ENCODE measurements at places on chromosomes 1 and 21.

DNA sequence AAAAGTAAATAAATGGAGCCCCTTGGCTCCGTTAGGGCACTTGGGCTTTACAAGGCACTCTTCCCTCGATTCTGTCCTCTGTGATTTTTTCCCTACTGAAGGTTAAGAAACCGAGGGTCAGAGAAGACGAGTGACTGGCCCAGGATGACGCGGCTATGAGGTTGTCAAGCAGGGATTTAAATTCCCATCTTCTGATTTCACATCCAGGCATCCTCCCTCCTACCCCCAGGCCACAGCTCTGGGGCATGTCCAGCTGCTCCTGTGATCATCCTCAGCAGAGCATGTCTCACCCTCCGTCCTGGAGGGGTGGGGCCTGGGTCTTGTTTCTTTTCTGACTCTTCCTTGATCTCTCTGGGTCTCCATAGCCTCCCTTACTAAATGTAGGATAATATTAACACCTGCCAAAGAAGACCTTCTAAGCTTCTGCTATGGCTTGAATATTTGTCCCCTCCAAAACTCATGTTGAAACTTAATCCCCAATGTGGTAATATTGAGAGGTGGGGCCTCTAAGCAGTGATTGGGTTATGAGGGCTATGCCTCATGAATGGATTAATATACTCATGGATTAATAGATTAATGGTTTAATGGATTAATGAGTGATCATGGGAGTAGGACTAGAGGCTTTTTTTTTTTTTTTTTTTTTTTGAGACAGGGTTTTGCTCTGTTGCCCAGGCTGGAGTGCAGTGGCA lies 4.6 kb downstream of the CRYBG2 start:
- peak; percentile 62 for DNase-seq

DNA sequence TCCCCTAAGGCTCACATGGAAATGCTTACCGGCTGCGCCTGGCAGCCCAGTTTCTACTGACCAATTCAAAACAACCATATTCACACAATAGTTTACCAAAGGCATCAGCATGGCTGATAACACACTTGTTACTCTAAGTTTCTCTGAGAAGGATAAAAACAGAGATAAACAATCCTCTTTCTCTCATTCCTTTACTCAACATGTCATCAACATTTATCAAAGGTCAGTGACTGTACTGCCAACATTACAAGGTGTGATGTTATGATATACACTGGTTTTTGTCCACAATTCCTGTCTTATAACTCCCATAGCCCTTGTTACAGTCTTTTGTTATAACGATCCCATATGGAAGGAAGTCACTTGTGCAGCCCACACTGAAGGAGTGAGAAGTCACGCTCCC lies 33.6 kb downstream of the COA6 start:
- no peak for DNase-seq

GRCh38 chr21:23398726-23399125 lies 2208.6 kb downstream of the MRPL39 start:
- DNase-seq: no peak

DNA sequence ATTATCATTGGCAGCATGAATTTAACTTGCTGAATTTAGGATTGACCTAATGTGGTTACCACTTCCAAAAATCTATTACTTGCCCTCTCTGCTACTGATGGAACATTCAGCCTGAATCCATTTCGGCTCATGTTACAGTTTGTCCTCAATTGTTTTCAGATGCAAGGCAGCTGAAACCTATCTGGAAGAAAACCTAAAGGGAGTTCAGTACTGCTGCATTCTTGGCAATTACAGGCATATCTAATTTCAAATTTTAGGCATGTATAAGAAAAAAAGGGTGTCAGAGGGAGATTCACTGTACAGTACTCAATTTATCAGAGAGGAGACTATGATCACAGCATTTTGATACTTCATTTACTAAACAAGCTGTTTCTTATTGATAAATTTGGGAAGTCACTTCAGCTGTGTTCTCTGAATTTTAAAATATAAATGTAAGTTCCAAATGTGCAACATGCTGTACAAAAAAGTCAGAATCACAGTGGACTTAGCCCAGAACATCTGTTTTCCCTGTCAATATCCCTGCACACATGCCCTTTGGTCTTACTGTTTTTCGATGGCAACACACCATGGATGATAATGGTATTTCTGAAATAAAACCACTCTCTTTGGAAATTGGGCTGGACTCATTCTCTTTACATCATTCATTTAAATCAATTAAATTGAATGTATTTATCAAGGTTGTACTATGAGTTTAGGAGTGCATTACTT lies 651.6 kb upstream of the ADGRL4 start:
- no peak for DNase-seq

DNA sequence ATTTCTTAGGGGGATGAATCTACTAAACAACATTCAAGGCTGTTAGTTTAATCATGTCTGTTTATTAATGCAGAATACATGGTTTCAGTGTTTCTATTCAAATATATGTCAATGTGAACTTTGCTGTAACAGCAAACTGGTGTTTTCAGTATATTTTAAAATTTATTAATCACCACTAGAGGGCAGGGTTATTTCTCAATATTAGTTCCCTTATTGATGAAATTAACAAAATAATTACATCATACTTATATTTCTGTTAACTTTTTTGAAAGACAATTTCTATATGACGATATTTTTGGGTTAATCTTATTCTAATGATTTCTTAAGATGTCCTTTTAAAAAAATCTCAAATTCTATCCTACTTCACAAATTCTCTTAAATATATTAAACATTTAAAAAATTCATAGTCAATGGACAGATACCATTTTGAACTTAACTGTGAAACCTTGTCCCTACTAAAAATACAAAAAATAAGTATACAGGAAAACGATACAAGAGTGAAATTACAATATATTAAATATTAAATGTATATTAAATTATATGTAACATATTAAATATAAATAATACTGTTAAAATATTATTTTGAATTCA lies 1034.1 kb upstream of the PRMT6 start:
- no peak for DNase-seq

DNA sequence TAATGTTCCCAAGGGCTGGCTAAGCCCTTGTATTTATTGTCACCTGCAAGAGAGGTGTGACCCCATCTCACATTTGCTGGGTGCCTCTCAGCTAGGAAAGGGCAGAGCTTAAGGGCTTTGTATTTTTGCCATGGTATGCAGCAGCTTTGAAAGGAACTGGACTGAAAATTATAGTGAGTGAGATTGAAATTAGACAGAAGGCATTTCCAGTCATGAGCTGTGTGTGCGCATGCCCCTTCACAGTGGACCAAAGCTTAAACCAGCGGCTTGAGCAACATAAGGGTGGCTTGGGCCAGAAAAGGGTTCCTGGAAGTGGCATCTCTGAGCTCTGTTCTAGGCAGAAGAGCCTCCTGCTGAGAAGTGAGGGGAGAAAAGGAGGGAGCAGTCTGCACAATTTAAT lies 19.8 kb downstream of the MYOG start:
- no peak for DNase-seq

DNA sequence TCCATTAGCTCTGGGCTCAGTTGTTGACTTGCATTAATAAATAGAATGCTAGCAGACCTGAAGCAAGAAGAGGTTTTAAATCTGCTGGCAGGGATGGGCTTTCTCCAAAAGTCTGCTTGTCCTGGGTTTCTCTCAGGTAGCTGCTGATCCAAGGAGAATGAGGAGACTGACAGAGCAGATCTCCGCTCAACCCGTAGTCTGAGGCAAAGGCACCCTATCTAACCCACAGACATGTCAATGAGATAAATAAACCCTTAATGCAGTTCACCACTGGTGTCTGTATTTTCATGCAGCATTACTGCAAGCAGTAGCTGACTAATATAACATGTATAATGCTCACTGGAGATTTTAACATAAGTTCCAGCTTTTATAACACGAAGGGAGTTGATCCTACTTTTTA lies 44.1 kb upstream of the RGS21 start:
- DNase-seq: no peak

GRCh38 chr1:58852731-58853485 lies 69.1 kb upstream of the JUN start:
- DNase-seq: no peak

- DNase-seq: no peak
Observed at GRCh38 chr1:164473544-164473943, 85.4 kb upstream of the PBX1 start.

- DNase-seq: no peak
Observed at GRCh38 chr21:42613756-42614155, 39.7 kb upstream of the PDE9A start.

DNA sequence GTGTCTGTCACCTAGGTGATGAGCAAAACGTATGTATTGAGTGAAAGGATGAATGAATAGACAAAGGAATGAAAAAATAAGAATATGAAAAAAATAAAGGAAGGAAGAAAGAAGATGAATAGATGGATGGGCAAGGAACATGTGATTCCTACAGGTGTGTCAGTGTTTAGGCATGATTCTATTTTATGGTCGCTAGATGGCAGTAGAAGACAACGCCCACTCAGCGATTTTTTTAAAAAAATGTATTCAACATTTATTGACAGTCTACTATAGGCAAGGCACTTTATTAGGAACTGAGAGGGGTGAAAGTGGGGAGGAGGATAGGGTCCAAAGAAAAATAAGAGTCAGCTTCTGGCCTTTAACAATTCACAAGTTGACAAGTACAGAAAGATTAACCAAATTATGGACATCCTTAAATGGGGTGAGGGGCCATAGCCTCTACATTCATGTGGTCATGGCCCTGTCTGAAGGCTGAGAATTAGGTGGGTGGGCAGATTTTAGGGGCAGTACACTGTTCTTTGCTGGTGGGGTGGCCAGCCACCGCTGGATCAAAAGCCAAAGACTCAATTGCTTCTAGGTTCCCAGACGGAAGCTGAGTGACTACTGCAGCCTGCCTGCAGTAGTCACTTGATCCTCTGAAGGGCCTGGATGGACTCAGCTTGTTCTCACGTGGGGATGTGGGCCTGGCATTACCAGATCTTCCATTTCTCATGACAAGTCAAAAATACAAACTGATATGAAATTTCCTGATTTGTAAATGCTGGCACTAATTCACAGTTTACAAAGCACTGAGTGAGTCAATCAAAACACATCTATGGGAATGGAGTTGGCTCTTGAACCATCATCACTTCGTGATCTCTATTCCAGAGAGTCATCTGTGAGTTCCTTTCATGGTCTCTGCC lies 83.9 kb downstream of the FASLG start:
- DNase-seq: no peak

- DNase-seq: peak; percentile 45
Observed at GRCh38 chr21:46179708-46180078, 4.6 kb downstream of the SPATC1L start.

DNA sequence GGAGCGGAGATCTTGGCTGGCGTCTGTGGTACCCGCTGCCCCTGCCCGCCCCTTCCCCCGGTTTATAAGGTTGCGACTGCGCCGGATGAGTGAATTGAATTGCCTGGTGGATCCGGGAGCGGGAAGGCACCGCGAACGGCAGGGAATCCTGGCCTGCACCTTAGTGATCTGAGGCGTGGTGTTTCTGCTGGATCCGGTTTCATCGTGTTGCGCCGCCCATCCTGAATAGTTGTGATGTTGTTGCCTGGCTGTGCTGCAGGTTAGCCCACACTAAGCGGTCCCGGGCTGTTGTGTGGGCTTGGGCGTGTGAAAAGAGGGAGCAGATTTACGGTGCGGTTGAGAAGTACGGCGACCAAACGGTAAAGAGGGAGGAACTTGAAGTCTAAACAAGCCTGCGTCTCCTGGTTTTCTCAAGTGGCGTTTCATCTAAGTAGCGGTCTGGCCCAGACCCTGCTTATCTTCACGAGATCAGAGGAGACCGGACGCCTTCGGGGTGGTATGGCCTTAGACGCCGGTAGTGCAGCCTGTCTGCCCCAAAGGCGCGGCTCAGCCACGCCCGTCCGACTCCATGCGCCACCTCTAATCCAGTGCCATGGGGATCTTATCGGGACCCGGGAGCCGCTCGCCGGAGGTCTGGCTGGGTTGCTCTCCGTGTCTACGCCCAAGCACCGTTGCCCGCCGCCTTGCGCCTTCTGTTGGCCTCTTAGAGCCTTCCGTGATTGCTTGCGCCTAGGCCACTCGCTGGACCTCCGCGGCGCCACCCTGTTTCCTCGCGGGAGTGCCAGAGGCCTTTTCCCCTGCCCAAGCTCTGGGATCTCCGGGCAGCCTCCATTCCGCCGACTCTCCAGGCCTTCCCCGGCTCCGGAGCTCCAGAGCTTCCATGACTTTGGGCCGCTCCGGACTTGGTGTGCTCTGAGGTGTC lies 87.5 kb upstream of the RHOU start:
- peak; percentile 78 for DNase-seq

- no peak for DNase-seq
Observed at GRCh38 chr1:185816460-185816859, 82.3 kb downstream of the HMCN1 start.

DNA sequence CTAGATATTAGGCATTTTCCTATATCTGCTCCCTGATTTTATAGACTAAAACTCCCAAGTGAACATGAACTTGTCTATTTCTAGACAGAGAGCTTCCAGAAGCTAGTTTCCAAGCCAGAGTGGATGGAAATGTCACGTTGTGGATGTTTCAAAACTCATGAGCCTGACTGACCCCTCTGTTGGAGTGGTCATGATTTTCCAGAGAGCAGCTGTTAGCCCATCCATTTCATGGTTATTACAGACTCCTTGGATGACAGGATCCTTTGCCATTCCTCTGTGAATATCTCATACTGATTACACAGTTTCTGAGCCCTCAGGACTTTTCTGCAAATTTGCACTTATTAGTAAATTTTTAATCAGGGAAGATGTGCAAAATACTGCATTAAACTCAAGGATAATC lies 76.8 kb upstream of the ATF3 start:
- no peak for DNase-seq

- no peak for DNase-seq
Observed at GRCh38 chr21:39060485-39061083, 122.7 kb downstream of the PSMG1 start.

GRCh38 chr21:46431448-46431847 lies 27.2 kb upstream of the DIP2A start:
- no peak for DNase-seq

GRCh38 chr1:94044891-94045290 lies 76.1 kb downstream of the ABCA4 start:
- DNase-seq: no peak

- peak; percentile 52 for DNase-seq
Observed at GRCh38 chr21:45030682-45031570, 43.5 kb upstream of the ADARB1 start.

GRCh38 chr1:15171271-15171908 lies 17.8 kb downstream of the TMEM51 start:
- DNase-seq: no peak

DNA sequence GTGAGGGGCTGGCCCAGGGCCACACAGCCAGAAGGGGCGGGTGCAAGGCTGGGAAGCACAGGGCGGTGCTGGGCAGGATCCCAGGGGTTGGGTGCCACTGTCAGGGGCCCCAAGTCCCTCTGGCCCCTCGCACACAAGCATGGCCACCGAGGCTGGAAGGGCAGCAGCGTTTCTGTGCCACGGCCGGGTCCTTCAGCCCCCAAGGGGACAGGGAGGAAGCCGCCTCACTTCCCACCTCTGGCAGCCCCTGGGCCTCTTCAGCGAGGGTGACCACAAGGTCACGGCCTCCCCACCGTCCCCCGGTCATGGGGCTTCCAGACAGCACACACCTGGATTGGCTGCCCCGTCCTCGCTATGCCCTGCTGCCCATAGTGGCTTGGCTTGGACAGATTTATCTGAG lies 77.1 kb upstream of the TTC34 start:
- no peak for DNase-seq
